Skin of body (tissue), 3 donors: ENCODE measurements at places on chromosomes 3 and 15. TPM values are rescaled to one million over a fixed set of nuclear protein-coding genes. Genes with fewer than 3 reads are reported as not detected.

DNA sequence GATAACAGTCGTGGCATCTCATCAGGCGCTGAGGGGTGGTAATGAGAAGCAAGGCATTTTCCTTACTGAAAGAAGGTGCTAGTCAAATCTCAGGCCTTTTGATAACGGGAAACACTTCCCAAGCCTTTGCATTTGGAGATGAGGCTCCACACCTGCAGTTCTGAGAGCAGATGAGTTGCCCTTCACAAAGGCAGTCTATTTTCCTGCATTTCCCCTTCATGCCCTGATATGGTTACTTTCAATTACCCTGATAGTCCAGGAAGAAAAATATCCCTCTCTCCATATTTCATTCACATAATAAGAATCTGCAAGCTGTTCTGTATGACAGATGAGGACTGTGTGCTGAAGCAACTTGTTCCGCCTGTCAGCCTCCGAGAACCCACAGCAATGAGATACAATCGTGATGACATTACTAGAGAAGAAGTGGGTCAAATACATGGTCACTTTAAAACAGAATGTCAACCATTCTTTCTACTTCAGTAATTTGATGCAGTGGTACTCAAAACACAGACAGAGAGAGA lies 25.0 kb downstream of the FHIT start:
- no peak for DNase-seq

DNA sequence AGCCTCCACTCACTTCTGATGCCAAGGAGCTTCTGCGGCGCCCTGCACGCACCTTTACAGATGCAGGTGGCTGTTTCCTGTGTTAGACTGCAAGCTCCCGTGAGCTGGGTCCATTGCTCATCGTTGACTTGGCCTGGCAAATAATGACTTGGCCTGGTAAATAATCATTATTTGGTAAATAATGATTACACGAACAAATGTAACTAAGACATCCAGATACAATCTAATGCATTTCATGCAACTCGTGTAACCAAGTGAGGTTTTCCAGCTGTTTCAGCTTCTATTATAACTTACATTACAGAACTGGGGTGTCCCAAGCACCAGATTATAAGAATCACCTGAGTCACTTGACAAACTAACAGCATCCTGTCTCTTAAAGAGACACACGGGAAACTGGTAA lies 92.1 kb upstream of the BHLHE40 start:
- DNase-seq, result no peak

EDEM1 gene
- 20.3 TPM for total RNA-seq

THRB gene
- 18.1 TPM for total RNA-seq
